Esophagus mucosa (tissue), 1 donor: ENCODE measurements at places on chromosomes 6 and 20. TPM values are rescaled to one million over a fixed set of nuclear protein-coding genes. Genes with fewer than 3 reads are reported as not detected.
A peak's percentile ranks its signal among the peaks of the same experiment; 100 is the strongest.

DNA sequence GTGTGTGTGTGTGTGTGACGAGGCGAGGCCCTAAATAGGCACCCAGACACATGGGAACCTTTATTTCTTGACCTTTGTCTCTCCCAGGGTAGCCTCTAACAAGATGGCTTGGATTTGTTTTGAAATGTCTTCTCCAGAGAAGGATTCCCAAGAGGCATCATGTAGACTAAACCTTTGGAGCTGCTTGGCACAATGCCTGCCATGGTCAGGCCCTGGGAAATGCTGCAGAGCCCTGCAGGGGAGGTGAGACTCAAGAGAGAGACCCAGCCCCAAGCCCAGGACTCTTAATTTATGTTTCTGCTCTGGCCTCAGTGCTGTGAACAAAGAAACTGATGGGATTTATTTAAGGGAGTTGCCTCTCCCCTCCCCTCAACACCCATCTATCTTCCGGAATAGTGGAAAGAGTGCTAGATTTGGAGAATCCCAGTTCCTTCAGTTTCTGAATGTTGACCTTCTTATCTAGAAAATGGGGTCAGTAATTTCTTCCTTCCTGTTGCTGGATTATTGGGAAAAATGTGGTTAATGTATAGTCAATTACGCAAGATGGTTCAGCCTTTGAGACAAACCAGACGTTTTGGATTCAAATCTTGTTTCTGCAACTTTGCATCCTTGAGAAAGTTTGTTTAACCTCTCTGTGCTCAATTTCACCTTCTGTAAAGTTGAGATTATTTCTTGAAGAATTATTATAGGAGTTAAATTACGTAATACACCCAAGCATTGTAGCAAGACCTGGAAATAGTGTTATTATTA is 434.8 kb downstream of the MAFB start:
- no peak for ATAC-seq

GRCh38 chr6:170127151-170127550 is 163.7 kb downstream of the DLL1 start:
- ATAC-seq: no peak

DNA sequence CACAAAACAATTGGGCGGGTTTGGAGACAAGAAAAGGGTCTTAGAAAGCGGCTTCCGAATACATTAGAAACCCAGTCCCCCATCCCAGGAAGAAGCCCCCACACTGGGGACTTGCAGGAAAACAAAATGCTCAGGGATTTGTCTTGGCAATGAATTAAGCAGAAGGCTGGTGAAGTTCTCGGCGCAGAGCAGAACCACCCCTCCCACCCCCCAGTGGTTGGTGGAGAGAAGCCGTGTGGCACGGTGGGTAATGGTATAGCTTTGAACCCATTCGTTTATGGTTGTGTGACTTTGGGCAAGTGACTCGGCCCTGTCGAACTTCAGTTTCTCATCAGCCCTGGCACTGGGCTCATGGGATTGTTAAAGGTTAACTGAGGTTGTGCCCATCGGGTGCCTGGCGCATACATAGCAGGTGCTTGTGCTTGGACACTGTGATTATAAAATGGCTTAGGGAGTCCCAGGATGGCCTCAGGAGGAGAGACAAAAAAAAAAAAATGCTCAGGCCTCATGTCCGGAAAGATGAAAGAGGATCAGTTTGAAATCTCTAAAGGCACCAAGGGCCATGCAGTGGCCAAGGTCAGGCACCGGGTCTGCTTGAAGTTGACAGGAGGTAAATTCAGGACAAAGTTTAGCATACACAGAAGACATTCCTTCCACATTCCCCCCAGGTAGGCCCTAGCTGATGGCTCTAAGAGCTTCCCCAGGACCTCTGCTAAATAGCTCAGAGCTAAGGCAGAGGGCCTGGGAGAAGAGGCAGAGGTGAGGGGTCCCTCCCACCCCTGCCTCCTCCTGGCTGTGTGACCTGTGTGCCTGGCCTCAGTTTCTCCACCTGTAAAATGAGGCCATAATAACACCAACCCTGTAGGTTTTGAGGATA is 120.1 kb upstream of the PTPN1 start:
- no peak for ATAC-seq

- ATAC-seq: peak; percentile 63
Measured at GRCh38 chr20:33915726-33916331, 77.9 kb upstream of the RALY start.

GRCh38 chr20:7516621-7517111 is 423.6 kb downstream of the HAO1 start:
- no peak for ATAC-seq

GRCh38 chr20:53283597-53283996 is 310.0 kb downstream of the ZNF217 start:
- ATAC-seq: no peak

DNA sequence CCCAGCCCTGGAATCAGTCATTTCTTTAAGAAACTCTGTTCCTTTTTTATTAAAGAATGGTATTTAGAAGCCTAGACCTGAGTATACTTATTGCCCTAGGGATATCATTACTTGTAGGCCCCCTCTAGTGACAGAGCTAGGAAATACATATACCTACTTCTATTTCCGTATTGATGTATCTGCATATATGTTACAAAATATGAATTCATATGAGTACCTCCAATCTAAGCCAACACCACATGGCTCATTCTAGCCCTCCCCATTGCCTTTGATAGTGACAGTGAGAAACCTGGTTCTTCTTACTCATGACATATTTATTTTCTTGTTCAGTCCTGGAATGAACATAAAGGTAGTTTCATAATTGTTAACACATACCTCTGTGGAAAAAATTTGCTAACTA is 137.2 kb downstream of the FARS2 start:
- ATAC-seq: peak; percentile 53

- no peak for ATAC-seq
Measured at GRCh38 chr20:5836569-5836968, 86.4 kb downstream of the SHLD1 start.

GRCh38 chr6:49264496-49264895 is 198.6 kb downstream of the MMUT start:
- ATAC-seq: peak; percentile 17

- ATAC-seq: peak; percentile 26
Measured at GRCh38 chr20:15176929-15177328, 839.5 kb upstream of the FLRT3 start.

DNA sequence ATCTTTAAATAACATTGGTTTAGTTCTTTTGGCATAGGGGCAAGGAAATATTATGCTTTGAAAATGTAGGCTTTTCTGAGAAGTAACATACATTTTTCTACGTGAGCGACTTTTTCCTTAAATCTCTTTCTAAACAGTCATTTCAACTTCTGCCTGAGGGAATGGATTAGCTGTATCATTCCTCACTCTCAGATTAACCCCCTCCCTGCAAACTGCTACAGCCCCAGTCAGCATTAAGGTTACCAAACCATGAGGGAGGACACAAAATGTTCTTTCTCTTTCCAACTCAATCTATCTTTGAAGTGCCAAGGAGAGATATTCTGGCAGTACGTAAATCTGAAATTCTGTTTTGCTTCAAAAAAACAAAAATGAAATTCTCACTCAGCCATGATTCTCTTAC is 231.3 kb upstream of the FLRT3 start:
- ATAC-seq: no peak

DNA sequence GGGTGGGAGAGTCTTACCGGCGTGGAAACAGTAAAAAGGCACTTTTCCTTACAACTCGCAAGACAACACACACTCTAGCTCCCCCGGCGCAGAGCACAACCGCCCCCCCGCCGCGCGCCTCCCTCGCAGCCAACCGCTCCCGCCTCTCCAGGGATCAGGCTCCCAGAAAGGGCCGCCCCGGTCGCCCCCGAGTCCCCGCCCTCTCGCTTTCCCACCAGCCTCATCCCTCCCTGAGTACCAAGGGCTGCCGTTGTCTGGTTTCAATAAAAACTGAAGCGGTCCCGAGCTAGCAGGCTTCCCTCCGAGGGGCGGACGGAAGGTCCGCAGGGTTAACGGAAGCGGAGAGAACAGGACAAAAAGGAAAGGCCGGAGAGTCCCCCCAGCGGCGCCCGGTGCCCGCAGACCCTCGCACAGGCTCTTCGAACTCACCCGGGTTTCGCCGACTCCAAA is 804 bp downstream of the ELOVL5 start:
- ATAC-seq: peak; percentile 56

GRCh38 chr6:45870531-45870930 is 145.1 kb downstream of the CLIC5 start:
- no peak for ATAC-seq

GRCh38 chr6:105492706-105493673 is 90.1 kb upstream of the PREP start:
- ATAC-seq: no peak

DNA sequence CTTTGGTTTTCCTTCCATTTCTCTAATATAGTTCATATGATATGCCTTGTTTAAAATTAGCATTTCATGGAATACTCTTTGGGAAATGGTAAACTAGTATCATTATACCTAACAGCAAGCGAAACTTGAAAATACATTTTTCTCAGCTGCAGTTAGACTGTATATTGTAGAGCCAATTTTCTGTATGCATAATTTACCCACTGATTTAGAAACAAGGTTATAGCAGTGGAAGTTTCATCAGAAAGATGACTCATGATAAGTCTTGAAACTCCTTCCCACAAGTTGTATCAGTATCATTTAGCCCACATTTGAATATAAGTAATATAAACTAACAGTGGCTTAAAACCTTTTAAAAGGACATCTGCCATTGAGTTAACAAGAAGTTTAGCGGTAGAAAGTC is 164.8 kb upstream of the BMP5 start:
- no peak for ATAC-seq

- no peak for ATAC-seq
Measured at GRCh38 chr20:19887556-19888268, 129.4 kb upstream of the NAA20 start.

DNA sequence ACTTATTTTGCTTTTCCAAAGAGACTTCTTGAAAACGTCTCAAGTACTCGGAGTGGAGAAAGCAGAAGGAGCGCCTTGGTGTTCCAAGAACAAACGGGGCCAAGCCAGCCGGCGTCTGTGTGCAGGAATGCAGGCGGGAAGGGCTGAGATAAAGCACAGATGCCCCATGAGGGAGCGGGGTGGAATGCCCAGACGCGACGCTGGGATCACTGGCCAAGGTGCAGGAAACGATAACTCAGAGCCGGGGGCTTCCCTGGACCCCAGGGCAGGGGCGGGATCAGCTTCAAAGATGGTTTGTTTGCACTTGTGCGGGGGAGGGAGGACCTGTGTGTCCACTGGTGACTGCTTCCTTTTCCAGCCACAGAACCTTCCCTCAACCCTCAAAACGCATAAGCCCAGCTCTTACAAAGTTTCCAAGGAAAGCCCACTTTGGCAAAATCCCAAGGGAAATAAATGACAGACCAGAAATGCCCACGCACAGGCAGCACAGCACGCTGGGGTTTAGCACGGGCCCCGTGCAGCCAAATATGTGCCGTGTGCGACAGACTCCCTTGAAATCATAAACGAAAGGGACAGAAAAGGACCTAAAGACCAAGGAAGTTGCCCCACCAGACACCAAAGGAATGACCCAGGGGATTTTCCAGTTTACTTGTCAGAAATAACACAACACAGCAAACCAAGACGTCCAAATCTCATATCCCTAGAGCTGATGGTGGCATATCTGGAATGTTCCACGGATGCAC is 113.9 kb downstream of the NFATC2 start:
- ATAC-seq: no peak

- ATAC-seq: no peak
Measured at GRCh38 chr6:52499026-52499425, 77.8 kb downstream of the TRAM2 start.

- ATAC-seq: peak; percentile 44
Measured at GRCh38 chr6:104597541-104598050, 262.1 kb downstream of the HACE1 start.

- ATAC-seq: peak; percentile 79
Measured at GRCh38 chr6:6717953-6718352, 129.4 kb downstream of the LY86 start.

GRCh38 chr20:39019805-39020325 is 57.7 kb downstream of the DHX35 start:
- ATAC-seq: no peak

GRCh38 chr20:24819331-24819965 is 129.6 kb upstream of the CST7 start:
- no peak for ATAC-seq

- ATAC-seq: no peak
Measured at GRCh38 chr6:54264581-54265272, 43.5 kb upstream of the TINAG start.

- no peak for ATAC-seq
Measured at GRCh38 chr6:167568407-167569024, 243.6 kb downstream of the TTLL2 start.

DNA sequence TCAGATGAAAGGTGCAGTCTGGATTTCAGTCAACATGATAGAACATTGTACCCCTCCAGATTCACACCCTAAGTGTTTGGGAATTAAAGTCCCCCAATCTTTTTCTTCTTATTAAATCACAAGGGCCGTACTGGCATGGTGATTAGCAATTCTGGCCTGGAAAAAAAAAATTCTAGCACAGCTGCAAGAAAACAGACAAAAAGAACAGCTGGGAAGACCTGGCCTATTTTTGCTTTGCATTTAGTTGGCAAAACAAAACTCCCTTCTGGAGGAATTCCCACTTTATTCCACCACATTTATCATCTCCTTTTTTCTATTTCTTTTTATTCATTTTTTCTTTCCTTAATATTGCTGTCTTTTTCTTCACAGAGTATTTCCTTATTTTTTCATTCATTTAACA is 39.8 kb upstream of the AKAP12 start:
- no peak for ATAC-seq

- ATAC-seq: no peak
Measured at GRCh38 chr6:163113358-163113962, 301.1 kb upstream of the QKI start.

- no peak for ATAC-seq
Measured at GRCh38 chr20:62837790-62838127, 20.9 kb downstream of the COL9A3 start.

GRCh38 chr6:15653581-15653980 is 9.2 kb downstream of the DTNBP1 start:
- ATAC-seq: no peak

- no peak for ATAC-seq
Measured at GRCh38 chr6:150119173-150119572, 23.7 kb upstream of the PPP1R14C start.

- peak; percentile 78 for ATAC-seq
Measured at GRCh38 chr6:2497922-2498623, 252.6 kb downstream of the MYLK4 start.

- no peak for ATAC-seq
Measured at GRCh38 chr6:98137391-98137790, 697.0 kb upstream of the POU3F2 start.

- no peak for ATAC-seq
Measured at GRCh38 chr20:47273591-47274235, 82.8 kb downstream of the ZMYND8 start.

The SLC22A7 gene
- total RNA-seq: not detected

The TULP1 gene
- not detected for total RNA-seq

The METTL24 gene
- not detected for total RNA-seq

The POPDC3 gene
- not detected for total RNA-seq

The UBE2C gene
- 46.5 TPM for total RNA-seq

The GSTA3 gene
- total RNA-seq: not detected

The HECA gene
- 23.6 TPM for total RNA-seq

The TNF gene
- total RNA-seq: 0.24 TPM

The PACRG gene
- 0.76 TPM for total RNA-seq

The L3MBTL1 gene
- 4.9 TPM for total RNA-seq

The SEMG1 gene
- not detected for total RNA-seq

The HRH3 gene
- total RNA-seq: not detected

The MCHR2 gene
- total RNA-seq: not detected

The PGBD1 gene
- 0.76 TPM for total RNA-seq

The SPTLC3 gene
- total RNA-seq: 9.0 TPM

The AGER gene
- total RNA-seq: 2.7 TPM

The RBBP8NL gene
- 5.1 TPM for total RNA-seq
